ENCODE measurements at places on chromosomes 5 and 9.

DNA sequence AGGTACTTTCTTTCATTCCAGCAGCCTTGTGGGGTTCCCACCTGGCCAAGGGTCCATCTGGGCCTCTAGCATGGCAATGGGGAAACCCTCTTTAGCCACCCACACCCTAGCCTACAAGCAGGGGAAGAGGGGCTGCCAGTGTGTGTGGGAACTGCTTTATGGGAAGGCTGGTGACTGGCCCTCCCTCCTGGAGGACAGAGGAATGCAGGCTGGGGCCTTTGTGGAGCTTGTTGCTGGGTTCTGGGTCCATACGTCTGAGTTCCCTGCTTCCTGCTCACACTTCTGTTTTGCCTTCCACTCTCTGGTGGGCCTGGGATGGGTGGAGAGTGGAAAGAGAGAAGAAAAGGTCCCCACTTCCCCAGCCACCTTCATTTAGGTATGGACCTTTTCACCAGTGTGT is 14.9 kb upstream of the PITX1 start:
- DNase-seq: no peak

- DNase-seq: no peak
Measured at GRCh38 chr9:132201139-132201538, 39.3 kb downstream of the NTNG2 start.

DNA sequence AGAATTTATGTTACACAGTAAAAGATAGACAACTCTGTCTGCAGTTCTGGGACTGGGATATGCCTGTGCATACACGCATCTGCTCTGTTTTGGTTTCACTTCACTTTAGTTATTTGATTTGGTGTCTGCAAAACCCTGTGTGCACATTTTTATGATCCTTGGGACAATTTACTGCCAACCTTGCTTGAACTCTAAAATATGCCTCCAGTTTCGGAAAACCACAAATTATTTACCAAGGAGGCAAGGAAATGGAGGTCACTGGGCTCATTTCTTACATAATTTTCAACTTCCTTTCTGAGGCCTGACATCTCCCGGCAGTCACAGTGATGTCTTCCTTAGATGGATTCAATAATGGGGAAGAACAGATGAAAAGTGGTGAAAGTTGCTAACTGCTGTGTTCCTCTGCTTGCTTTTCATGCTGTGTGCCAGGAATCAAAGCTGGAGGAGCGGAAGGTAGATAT is 61.2 kb upstream of the TAF11L2 start:
- no peak for DNase-seq

GRCh38 chr5:111583758-111584203 is 71.4 kb upstream of the STARD4 start:
- no peak for DNase-seq

DNA sequence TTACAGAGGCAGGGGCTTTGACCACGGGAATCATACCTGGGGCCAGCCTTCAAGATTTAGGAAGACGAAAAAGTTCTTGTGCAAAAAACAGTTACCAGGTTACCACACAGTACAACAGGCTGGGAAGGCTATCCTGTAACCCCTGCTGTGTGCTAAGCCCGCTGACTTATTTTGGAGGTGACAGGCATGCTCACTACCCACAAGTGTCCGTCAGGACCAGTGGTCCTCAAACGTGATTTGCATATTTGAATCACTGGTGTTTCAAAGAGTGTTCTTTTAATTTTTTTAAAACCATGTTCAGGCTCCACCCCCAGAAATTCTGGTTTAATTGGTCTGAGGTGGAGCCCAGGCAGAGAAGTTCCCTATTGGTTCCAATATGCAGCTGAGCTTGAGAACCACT is 146.6 kb downstream of the TTLL11 start:
- DNase-seq: no peak
